ENCODE measurements at places on chromosomes 11 and 22.
A peak's percentile ranks its signal among the peaks of the same experiment; 100 is the strongest.

DNA sequence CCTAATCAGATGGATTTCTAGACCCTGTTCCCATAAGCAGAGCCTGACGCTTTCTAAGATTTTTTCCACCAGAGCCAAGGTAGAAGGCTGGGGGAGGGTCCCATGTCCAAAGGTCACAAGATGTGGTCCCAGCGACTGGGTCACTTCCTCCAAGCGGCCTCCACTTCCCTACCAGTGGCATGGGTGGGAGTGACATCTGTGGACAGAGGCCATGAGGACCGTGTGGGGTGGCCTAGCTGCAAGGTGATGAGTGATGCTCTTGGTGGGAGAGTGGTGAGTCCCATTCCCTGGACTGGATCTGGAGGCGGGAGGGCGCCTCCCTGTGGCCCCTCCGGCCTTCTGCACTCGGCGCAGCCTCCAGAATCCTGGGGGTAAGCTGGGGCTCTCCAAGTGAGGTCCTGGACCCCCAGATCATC, 32.4 kb upstream of the PRR5 start:
- peak; percentile 23 for DNase-seq

GRCh38 chr11:98296091-98296880, 724.5 kb upstream of the CNTN5 start:
- no peak for DNase-seq

GRCh38 chr11:1435820-1436467, 46.2 kb downstream of the BRSK2 start:
- DNase-seq = no peak

GRCh38 chr11:18280438-18281045, 14.5 kb downstream of the SAA1 start:
- peak; percentile 35 for DNase-seq

- DNase-seq = no peak
Observed at GRCh38 chr11:83827520-83827919, 541.4 kb upstream of the CCDC90B start.

DNA sequence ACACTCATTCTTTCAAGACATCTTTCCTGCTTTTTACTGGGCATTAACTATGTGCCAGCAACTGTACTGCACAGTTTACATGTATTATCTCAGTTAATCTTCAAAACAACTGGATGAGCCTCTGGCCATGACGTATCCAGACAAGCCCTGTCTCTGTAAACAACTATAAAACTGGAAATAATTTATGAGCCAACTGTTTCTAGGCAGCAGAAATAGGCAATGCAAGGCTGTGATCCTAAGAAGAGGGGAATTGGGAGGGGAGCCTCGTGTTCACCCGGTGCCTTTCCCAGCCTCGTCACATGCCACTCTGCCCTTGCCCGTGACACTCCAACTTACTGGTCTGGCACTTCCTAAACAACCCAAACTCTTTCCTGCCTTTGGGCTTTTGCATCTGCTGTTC, 82.8 kb downstream of the FBXO7 start:
- DNase-seq = no peak

GRCh38 chr22:39997939-39998726, 3.4 kb downstream of the FAM83F start:
- no peak for DNase-seq

- DNase-seq = no peak
Observed at GRCh38 chr11:71354394-71355105, 93.6 kb downstream of the DHCR7 start.

GRCh38 chr11:45289369-45289768, 3.2 kb upstream of the SYT13 start:
- no peak for DNase-seq

DNA sequence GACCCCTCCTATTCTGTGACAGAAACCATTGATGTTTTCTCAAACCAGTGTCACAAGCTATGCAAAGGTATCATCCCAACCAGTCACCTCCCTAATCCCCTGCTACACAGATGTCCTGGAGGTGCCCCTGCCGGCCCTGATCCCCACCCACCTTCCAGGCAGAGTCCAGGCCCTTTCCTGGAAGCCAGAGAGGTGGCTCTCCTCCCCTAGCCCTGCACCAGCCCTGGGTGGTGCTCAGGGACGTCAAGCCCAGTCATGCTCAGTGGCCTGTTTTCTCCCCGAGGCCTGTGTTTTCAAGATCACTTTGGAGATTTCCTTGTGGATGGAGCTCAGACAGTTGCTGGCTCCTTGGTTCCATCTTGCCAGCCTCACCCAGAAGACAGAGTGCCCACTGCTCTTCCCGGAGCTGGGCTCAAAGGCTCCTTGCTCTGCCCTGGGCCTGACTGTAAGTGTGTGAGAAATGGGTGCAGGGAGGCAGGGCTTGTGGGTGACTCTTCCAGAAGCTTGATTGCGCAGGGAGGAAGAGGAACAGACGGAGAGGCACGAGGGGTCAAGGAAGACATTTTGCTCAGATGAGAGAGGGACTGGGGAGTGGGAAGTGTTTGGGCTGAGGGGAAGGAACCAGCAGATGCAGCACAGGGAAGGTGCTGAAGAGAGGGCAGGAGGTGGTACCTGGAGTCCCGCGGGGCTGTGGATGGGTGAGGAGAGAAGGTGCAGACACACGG, 11.3 kb downstream of the P2RY6 start:
- DNase-seq = peak; percentile 87

DNA sequence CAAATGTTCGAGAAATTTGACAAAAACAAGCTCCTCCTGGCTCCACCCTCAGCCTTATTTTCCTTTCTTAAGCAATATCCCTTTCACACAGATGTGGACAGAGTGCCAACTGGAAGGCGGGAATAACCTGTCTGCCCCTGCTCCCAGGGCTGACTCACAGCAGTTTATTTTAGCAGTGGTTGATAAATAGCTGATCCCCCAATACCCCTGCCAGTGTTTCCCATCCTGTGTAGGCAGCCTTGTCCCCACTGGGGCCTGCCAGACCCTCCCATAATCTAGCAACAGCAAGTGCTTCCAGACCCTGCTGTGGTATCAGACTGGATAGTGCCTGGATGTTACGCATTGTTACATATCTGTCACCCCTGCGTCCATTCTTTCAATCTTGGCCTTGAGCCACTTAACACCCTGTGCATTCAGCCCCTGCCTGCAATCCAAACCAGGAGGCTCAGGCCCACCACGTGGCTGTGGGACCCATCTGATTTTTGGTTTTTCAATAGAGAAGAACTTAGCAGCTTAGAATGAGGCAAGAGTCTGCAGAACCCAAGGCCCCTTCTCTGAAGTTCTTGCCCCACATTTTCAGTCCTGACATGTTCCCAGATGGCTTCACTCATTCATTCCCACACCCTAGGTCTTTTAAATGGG, 53.7 kb downstream of the PARVA start:
- DNase-seq = no peak

Measured in CD14-positive monocyte (primary cell).